ENCODE measurements at places on chromosomes 1 and 21.

DNA sequence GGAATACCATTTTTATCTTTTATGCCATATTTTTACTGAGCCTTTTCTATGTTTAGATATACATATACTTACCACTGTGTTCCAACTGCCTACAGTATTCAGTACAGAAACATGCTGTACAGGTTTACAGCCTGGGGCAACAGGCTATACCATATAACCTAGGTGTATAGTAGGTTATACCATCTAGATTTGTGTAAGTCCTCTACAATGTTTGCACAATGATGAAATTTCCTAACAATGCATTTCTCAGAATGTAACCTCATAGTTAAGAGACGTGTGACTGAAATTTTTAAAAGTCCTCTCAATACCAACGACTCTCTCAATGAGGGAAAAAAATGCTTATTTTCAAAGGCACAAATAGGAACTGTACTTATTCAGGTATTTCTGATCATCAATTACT lies 21.7 kb downstream of the INTS7 start:
- DNase-seq = no peak

- DNase-seq = no peak
These were observed 2.1 kb downstream of the F3 start for GRCh38 chr1:94539496-94539895.

GRCh38 chr1:179663810-179664209 lies 72.2 kb downstream of the TDRD5 start:
- DNase-seq = no peak

DNA sequence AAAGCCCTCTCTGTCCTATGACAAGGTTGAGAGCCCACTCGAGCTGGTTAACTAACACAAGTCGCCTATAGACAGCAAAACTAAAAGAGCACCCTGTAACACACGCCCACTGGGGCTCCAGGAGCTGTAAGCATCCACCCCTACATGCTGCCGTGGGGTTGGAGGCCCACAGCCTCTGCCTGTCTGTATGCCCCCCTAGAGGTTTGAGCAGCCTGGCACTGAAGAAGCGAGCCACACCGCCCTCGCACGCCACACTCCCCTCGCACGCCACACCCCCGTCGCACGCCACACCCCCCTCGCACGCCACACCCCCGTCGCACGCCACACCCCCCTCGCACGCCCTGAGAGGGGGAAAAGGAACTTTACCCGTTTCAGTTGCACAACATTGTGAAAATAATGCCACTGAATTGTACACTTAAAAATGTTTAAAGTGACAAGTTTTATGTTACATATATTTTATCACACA lies 13.2 kb upstream of the HMGCL start:
- DNase-seq = peak; percentile 71

DNA sequence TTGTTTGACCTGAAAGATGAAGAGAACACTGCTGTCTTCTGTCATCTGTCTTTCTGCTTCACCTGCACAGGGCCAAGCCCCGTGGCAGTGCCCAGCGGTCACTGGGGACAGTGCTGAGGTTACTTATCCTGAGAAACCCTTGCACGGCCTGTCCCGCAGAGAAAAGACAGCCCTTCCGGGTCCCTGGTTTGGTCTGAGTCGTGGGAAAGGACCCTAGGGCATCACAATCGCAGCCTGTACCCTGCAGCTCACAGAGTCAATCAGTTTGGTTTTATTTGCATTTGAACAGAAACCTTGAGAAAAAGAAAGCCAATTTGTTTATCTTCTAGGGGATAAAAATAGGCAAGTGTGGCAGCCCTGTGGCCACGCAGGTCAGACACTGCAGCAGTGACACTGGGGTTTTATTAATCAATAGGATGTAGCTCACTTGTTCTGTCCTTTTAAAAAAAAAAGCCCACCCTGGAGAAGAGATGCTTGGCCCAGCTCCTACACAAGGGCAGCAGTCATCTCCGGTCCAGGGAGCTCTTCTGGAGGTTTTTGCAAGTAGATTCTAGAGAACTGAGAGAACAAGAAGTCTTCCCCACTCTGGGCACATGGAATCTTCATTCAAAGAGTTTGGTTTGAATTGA lies 120.0 kb downstream of the PEX14 start:
- DNase-seq = no peak

- DNase-seq = no peak
These were observed 11.3 kb downstream of the GBP2 start for GRCh38 chr1:89114662-89115061.

GRCh38 chr1:231063331-231063730 lies 23.3 kb upstream of the FAM89A start:
- DNase-seq = no peak

- DNase-seq = no peak
These were observed 13.8 kb upstream of the FCGR2A start for GRCh38 chr1:161491472-161491871.

DNA sequence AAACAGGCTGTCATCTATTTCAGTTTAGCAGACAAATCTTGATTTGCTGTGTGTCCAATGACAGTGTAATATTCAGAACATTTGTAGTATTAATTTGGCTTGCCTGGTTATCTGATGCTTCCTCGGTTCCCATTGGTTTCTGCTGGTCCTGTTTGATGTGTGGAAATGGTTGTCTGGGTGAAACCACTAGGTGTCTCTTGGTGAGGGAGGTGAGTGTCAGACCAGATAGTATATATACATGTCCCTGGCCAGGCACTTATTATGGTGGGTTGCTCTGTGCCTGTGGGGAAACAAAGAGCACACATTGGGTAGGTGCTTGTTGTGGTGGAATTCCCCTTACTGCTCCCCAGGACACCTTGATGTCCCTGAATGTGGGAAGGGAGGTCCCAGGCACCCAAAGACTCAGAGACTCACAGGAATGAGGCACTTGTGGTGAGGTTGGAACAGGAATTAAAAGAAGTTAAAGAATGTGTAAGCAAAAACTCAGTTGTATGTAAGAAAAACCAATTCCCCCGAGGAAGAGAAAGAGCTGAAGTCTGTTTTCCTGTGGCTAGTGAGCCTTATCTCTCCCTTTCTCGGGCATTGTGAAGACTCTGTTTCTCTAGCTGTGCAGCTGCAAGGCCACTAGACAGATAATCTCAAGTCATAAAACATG lies 1519.1 kb downstream of the BRINP3 start:
- DNase-seq = no peak

GRCh38 chr1:115116512-115116911 lies 27.2 kb upstream of the TSPAN2 start:
- no peak for DNase-seq

DNA sequence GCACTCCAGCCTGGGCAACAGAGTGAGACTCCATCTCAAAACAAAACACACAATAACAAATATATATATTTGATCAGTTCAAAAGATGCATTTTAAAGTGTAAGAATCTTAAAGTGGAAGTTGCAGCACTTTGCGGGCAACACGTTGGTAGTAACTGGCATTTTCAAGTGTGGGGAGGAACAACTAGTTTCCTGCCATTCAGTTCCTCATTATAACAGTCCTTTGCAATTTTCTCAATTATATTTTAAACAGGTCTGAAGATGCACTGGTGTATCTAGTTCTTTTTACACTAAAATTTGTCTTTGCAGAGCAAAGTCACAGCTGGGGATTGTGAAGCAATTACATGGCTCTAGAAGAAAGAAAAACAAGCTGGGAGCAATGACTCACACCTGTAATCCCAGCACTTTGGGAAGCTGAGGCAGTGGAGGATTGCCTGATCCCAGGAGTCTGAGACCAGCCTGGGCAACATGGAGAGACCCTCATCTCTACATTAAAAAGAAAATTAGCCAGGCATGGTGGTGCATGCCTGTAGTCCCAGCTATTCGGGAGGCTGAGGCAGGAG lies 25.3 kb downstream of the RRAGC start:
- no peak for DNase-seq

DNA sequence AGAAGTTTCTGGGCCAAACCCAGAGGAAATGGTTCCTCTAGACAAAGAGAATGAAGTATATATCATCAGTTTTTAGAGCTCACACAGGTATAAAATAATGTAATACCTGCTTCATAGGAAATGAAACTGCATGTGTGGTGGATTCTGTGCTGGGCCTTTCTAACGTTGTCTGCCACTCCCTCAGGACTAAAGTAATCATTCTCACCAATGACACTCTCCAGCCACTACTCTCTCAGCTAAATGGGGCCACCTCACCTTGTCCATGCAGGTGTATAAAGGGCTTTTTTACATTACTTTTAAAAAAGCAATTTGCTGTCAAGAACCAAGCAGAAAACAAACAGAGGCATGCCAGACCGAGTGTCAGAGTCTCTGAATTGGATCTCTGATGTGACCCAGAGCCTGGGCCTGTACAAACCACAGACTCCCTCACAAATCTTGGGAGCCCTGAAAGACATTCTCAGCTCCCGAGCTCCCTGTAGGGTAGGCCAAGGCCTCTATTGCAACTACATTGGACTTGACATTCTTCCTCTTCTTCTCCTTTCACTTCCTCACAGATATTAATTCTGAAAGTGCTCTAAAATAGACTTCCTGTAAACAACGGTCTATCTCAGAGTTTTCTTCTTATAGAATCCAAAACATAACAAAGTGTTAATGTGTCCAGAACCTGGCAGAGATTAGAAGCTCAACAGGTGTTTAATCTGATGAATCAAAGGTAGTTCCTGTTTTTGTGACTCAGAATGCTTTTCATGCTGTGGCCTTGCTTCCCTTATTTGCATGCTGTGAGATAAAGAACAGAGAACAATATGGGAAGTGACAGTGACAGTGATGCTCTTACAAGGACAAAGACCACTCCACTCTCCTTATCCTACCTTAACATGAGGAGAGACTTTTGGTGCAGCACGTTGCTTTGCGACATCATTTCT lies 8.6 kb downstream of the AIM2 start:
- no peak for DNase-seq

GRCh38 chr1:27576806-27577227 lies 27.1 kb downstream of the AHDC1 start:
- DNase-seq = no peak

GRCh38 chr1:109623601-109624161 lies 4.0 kb downstream of the AMPD2 start:
- DNase-seq = no peak

- DNase-seq = no peak
These were observed 48.2 kb downstream of the TRPM2 start for GRCh38 chr21:44401386-44402160.

DNA sequence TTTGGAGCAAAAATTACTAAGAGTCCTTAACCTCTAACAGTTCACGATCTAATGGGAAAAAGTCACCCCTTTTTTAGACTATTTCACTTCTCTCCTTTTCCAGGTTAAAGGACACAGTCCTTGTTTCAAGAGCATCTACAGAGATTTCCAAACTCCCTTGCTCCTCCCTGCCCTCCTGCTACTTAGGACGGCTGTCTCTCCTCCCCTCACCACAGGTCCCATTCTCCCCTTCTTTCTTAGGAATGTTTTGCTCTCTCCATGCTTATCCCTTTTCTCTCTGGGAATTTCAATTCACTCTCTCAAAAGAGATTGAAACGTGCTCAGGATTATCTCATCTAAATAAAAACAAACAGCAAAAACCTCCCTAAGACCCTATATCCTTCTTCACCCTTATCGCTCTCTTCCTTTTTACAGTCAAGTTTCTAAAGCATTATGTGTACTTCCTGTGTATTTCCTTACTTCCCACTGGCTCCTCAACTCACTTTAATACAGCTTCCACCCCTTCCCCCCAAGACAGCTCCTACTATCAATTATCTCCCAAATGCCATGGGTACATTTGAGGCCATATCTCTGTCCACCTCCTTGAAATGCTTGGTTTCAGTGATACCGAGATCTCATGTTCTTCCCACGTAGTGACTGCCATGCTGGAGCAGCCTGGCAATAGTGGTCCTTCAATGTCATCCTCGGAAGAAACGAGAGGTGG lies 43.2 kb upstream of the ZNF281 start:
- no peak for DNase-seq

GRCh38 chr1:171279678-171280077 lies 31.4 kb downstream of the FMO1 start:
- DNase-seq = no peak

DNA sequence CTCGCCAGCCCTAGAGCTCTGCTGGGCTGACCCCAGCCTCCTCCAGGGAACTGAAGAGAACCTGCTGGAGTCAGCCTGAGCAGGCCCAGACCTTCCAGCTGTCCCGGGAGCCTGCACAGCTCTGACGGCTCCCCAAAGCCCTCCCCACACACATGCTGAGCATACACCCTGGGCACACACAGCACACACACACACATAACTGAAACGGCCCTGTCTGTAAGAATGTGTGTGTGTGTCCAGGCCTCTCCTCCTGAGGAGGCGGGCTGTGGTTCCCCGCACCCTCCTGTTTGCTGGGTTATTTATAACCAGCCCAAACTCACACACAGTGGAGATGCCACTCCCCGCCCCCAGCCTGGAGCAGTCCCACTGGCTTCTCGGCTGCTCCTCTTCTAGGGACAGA lies 20.2 kb downstream of the SDC3 start:
- DNase-seq = no peak

DNA sequence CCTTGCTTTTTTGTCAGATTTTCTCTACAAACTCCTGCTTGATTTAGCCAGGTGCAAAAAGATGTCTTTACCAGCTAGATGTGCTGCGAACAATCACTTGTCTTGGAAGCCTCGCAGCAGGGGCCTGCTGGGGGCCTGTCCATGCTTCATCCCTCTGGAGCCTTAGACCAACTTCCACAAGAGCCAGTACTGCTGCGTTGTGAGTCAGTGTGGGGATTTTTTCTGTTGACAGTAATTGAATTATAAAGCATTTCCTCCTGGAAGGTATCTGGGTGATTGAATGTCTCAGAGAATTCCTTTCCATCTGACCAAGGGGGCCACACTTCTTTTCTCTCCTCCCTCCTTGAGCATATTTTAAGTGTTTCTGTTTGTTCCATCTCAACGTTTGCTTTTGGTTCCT lies 40.4 kb upstream of the LDLRAP1 start:
- no peak for DNase-seq

DNA sequence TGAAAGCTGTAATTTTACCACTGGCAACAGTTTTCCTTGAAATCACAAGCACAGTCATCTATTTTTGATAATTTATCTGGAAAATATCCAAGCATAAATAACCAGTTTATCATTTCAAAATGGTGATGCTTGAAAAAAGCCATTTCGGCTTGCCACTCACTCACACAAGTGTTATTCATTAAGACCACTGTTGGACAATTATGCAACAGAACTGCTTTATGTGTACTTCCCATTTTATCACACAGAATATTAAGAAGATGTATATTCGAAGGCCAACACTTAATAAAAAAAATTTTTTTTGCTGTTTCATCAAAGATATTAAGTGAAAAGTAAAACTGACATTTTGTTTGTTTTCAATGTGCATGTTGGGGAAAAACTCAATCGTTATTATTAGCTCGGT lies 62.3 kb downstream of the EIF4G3 start:
- no peak for DNase-seq

DNA sequence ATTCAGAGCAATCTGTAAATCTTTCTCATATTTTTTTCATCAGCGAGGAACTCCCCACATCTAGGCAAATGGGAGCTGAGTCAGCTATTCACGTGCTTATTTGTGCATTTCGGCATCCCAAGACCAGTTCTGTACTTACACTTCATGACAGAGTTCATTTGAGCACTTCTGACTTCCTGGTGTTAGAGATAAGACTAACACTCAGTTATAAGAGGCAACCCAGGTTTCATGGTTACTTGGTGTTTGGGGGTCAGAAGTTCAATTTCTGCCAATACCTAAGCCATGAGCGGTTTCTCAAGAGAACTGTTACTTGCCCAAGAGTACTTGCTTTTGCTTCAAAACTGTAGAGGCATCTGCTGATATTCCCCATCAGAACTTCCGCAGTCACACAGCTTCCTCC lies 24.1 kb upstream of the DESI2 start:
- DNase-seq = no peak

All from stimulated activated naive CD4-positive, alpha-beta T cell treated with Interleukin-2 at 50 U/mL for 16 hours (primary cell).